ENCODE measurements at places on chromosomes 1 and 21.

GRCh38 chr1:7447093-7447492, 324.0 kb upstream of the VAMP3 start:
- DNase-seq: no peak

- DNase-seq: no peak
These were observed 99.5 kb downstream of the BCAR3 start for GRCh38 chr1:93581917-93582850.

GRCh38 chr1:6361124-6361775, 32.3 kb downstream of the ACOT7 start:
- no peak for DNase-seq

DNA sequence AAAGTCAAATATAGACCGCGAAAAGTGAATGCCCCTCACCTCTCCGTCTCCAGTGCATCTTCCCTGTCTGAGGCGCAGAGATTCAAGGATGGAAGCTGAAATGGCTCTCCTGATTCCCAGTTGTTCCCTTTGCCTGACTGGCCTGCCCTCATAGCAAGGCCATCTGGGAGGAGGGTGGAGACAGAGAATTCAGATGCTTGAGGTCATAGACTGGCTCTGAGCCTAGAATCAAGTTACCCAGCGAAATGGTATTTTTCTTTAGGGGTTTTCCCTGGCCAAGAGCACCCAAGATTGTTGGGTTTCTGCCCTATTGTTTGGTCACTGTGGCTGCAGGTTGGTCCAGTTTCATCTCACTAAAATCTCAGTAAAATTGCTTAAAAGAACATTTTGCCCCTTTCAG, 7.2 kb downstream of the METTL13 start:
- no peak for DNase-seq

DNA sequence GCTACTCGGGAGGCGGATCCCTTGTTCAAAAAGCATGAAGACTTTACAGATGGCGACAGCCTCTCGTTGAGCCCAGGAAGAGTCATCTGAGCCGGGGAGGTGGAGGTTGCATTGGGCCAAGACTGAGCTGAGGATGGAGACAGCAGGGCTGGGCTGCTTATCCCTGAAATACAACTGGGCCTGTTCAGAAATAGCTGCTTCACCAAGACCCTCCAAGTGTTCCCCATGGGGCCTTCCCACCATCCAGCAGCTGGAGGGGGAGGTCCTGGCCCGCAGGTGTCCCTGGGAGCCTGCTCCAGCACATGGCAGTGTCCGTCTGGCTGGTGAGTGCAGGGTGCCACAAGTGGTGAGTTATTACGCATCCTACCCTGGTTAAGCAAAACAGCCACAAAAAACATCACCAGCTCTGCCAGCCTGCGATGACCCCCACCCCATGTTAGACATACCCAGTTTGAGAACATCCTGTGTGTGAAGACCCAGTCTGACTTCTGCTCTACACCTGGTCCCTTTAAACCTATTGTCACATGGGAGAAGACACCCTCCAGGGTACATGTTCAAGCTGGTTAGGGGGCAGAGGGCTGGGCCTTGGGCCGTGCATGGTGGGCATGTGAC, 93.1 kb upstream of the TMPRSS2 start:
- no peak for DNase-seq

DNA sequence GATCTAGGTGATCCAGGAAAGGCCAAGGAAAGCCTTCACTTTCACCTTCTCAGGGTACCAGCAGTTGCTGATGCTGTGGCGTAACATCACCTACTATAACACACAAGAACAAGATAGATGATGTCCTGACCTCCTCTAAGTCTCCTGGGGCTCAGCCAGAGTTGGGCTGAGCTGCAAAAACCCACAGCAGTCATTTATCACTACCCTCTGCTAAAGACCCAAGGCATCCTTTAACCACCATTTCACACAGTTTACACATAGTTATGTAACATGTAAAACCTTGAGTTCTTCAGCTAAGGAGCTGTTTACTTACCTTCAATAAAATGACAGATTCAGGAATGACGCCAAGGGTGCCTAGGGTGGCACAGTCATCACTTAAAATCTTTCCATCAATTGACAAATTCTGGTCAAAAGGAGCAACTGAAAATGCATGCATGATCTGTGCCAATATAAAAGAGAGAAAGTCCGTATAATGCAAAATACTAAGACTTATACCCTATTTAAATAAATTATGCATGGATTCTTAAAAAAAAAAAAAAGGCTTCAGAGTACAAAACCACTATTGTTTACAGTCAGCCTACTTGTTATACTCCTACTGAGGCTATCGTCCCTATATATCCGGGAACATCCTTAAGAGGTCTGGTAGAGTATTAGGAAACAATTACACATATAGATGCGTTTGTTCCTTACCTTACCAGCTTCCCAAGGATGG, 20.7 kb upstream of the RAP1GAP start:
- DNase-seq: no peak

DNA sequence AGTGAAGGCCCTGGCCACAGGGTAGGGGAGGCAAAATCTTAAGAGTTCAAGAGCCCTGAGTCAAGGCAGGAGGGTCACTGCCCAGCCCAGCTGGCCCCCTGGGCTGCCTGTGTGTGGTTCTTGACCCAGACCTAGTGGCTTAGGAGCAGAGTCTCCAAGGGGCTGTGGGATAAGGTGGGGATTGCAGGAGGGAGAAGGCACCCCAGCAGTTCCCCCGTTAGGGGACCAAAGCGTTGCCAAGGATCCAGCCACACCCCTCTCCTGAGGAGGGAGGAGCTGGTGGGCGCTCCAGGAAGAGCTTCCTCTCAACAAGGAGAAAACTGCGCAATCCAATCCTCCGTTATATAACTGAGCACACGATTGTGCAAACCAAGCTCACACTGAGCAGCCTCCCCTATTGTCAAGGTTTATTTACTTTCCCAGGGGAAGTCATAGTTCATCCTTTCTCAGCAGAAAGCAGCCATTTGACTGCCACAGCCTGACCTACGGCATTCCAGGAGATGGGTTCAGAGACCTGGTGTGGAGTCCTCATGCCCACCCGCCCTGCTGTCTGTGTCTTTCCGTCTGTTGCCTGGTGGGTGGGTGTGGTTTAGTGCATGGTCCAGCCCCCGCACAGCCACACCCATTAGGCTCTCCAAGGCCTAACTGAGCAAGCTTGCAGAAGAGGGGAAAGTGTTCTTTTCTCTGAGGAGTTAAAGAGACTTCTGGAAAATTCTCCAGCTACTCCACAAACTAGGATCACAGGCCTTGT, 3.5 kb downstream of the EPHX1 start:
- DNase-seq: no peak

DNA sequence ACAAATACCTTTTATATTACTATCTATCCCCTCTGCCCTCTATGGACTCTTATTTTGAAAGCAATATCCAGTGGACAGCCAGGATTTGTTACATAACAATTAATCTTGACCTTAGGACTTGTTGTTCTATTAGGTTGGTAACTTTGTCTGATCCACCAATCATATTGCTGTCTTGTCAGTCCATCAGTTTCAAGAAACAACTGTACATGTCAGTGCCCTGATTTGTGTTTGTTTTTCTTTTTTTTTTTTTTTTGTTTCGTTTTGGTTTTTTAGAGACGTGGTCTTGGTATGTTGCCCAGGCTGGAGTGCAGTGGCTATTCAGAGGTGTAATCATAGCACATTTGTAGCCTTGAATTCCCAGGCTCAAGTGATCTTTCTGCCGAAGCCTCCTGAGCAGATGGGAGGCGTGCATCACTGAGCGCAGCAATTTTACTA, 1.5 kb upstream of the SCP2 start:
- DNase-seq: no peak

GRCh38 chr1:21435646-21436487, 4.1 kb upstream of the NBPF3 start:
- DNase-seq: no peak

- DNase-seq: no peak
These were observed 12.4 kb upstream of the TBX15 start for GRCh38 chr1:119000371-119001180.

GRCh38 chr1:234490793-234491479, 12.0 kb upstream of the TARBP1 start:
- DNase-seq: no peak

DNA sequence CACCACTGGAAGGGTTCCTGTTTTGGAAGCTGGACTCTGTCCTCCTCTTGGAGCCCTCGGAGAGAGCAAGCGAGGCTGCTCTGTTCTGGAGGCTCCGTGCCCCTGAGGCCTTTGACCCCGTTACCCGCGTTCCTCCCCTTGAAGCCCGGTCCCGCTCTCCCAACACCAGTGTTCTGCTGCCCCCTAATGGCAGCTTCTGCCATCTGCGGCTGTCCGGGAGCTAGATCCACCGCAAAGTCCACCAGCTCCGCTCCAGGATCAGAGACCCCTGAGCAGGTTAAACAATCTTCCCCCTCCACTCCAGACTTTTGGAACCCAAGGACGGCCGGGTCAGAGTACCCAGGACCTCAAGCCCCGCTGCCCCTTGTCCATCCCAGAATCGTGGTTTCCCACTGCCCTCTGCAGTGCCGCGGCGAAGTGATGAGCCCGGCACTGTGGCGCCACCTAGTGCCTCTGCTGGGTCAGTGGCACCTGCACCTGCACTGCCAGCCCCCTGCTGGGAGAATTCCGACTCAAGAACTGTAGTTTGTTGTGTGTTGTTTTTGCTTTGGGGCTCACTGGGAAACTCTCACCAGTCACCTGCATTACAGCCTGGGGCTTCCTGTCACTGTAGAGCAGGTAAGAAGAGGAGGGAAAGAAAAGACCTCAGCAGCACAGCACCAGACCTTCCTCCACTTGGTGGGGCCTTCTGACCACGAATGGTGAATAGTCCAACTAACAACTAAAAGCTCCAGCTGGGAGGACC, 63.5 kb upstream of the NFASC start:
- DNase-seq: peak; percentile 83

- DNase-seq: no peak
These were observed 640.1 kb downstream of the PTPRU start for GRCh38 chr1:29876441-29876840.

DNA sequence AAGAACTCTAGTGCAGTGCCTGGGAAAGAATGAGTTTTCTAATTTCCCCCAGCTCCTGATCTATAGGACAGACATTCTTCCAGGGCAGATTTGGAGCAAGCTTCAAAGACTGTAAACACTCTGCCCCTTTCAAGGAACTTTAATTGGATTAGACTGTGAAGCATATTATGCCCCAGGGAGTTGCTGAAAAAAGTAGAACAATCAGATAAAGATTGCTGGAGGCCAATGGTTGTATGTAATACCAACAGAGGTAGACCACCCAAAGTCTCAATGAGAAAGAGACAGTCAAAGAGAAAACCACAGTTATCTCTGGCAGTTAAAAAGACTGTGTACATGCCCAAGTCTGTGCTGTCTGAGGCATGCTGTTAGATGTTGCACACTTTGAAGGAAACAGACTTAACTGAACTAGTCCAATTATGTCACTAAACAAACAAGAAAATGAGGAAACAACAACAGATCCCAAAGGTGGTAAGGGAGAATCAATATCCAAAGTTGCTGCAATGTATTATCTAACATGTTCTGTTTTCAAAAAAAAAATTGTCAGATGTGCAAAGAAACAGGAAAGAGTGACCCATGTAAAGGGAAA, 24.4 kb downstream of the C4BPA start:
- DNase-seq: no peak

DNA sequence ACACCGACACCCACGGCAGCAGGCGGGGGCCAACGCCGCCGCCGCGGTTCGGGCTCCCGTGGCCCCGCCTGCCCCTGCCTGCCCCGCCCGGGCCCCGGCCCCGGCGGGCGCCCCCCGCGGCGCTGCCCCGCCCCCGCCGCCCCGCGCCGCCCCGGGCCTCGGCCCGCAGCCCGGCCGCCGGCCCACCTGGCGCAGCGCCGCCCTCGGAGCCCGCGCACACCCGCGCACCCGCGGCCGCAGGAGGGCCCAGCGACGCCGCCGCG, at the start of gene WNT3A:
Gene WNT3A, plus strand, starts transcription at position 213 of the 263 bp plus-strand sequence. CDS start 131 bp downstream, outside the sequence.
- DNase-seq: no peak

- DNase-seq: no peak
These were observed 122.0 kb downstream of the TNNI3K start for GRCh38 chr1:74357150-74357549.

GRCh38 chr1:18670868-18671225, 40.2 kb downstream of the PAX7 start:
- no peak for DNase-seq

DNA sequence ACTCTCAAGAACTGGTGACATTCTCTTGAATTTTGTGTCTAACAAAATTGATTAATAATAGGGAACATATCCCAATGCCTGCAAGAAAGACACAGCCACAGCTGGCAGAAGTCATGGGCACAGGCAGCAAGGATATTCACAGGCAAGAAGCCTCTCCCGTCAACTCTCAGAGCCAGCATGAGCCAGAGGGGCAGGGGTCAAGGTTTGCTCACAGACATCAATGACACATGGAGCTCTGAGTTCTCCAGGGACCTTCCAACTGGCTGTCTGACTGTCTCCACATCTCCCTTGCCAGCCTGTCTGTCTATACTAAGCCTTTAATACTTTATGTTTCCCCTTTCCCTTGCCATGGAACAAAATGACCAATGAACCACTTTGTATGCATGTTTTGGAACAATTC, 101.5 kb upstream of the RAB4A start:
- DNase-seq: no peak

DNA sequence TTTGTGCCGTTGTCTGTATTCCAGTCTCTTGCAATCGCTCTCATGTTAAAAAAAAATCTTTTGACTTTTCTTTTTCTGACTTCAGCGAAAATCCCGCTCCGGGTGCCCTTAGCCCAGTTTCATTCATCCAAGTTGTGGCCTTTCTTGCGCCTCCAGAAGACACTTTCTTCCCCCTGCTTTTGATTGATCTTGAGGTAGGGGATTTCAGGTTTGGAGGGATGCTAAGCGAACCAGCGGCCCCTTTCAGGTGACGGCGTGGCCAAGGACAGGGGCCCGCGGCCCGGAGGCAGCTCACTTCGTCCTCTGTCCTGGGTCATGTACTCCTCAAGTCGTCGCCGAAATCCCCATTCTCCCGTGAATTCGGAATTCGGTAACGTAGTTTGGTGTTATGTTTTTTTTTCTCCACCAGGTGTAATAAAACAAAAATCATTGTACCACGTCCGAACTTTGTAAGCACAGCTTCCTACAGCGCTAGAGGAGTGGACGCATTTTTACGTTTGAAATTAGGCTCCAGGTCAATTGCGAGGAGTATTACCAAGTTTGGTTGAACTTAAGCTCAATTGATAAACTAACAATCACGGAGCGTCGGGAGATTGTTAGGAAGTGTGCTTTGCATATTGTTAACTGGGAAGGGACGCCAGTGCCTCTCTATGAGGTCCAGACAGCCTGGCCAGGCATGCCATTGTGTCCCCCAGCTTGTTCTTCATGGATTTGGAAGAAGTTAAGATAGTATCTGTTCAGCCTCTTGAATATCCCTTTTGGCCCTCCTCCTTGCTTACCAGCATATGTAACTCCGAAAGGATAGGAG, 1.1 kb downstream of the MRPS6 start:
- peak; percentile 20 for DNase-seq

DNA sequence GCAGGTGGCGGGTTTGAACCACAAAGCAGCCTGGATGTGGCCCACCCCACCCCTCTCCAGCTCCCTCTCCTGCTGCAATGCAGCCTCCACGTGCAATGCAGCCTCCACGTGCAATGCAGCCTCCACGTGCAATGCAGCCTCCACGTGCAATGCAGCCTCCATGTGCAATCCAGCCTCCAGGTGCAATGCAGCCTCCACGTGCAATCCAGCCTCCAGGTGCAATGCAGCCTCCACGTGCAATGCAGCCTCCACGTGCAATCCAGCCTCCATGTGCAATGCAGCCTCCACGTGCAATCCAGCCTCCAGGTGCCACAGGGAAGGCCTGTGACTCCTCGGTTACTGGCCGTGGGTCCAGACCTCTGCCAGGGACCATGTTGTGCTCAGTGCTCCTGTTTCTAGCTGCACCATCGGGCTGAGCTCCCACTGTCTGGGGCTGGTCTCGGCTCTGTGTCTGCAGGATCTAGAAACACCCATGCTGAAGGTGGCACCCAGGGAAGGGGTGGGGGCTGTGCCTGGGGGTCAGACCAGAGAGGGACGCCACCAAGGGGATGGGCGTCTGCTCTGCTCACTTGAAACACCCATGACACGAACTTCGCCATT, 11.9 kb upstream of the LRRC3 start:
- DNase-seq: no peak

All from stimulated activated CD4-positive, alpha-beta T cell treated with anti-CD3 and anti-CD28 coated beads, Interleukin-4, amount 100 ng/mL, for 1 hour (primary cell).